NCI-H1105 treated with DMSO at 0.1 percent for 48 hours (cell line): ENCODE measurements at places on chromosomes 7 and 10.

GRCh38 chr7:40986351-40986873 is 716.5 kb downstream of the INHBA start:
- no peak for DNase-seq

DNA sequence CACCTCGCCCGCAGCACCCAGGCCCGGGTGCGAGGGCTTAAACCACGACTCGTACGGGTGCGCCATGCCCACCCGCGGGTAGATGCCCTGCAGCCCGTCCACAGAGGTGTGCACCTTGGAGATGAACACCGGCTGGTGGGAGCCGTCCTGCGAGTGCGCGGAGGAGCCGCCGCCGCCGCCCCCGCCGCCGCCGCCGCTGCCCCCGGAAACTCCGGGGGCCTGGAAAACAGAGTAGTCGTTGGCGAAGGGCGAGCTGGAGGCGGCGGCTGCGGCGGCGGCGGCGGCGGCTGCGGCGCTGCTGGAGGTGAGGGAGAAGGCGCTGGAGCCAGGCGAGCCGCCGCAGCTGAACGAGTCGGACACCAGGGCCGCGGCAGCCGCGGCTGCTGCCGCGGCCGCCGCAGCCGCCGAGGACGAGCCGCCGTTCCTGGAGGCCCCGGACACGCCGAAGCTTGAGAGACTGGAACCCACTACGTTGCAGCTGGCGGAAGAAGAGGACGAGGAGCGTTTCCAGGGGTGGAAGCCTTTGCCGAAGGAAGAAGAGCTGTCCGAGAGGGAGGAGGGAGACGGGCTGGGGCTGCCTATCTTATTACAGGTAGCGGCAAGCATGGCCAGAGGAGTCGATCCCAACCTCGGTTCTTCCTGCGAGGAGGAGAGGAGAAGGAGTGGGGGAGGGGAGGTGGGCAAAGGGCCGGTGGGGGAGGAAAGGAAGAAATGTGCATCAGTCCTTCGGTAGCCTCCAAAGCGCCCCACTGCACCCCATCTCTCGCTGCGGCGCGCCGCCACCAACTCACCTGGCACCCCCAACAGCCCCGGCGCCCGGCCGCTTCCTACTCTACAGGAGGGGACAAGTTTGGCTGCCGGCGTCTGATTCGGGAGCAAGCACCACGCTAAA is 1.3 kb downstream of the SP8 start:
- peak; percentile 50 for DNase-seq

DNA sequence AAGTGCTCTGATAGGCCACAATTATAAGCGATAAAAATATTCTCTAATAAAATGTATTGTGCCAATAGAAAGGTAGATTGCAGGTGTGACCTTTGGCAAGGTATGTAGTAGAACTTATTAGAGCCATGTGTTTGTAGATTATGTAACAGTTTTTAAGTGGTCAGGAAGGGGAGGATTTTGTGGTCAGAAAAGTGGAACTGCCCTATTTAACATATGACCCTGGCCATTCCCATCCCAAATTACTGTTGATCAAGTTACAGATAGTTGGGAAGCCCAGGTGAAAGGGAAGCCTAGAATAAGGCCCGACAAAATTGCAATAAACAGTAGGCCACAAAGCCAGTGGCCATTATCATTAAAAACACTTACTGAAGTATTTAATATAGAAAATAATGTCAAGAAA is 89.2 kb downstream of the SPAG6 start:
- DNase-seq: no peak

- DNase-seq: no peak
Measured at GRCh38 chr10:17227367-17228090, 512 bp upstream of the VIM start.

- DNase-seq: no peak
Measured at GRCh38 chr10:32937911-32938424, 20.1 kb downstream of the ITGB1 start.
